CD8-positive, alpha-beta T cell (primary cell): ENCODE measurements at places on chromosomes 4 and X.

DNA sequence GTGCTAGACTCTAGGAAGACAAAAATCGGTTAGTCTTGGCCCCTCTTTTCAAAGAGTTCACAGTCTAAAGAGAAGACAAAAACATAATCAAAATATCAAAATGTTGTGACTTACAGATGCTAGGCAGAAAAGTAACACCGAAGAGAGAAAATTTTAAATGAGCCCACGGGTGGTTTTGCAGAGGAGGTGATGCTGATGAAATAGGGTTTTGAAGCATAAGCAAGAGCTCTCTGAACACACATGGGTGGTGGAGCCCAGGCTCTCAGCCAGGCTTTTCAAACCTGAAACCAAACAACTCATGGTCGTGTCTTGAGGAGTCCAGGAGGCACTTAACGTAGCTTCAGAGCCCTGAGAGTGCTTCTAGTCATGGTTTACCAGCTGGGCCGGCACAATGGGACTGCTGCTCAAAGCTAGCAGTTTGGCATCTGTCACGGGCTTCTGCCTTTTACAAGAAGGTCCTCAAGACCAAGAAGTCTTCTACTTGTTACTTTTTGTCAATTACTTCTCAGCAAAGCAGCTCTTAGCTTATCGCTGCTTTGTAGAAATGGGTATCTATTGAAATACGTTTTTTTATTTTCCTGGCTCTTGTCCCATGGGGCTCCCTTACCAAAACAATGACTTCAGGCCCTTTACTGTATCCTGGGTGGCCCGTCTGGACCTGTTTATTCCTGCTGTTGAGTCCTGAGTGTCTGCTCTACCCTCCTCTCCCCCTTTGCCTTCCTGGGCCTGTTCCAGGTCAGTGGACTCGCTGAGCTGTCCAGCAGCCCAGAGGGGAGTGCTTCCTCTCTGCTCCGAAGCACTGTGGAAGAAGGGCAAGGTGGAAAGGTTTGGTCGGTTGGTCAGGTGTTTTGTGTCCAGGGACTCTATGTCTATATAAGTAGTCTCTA is 69.5 kb downstream of the TNIP2 start:
- DNase-seq, result no peak

DNA sequence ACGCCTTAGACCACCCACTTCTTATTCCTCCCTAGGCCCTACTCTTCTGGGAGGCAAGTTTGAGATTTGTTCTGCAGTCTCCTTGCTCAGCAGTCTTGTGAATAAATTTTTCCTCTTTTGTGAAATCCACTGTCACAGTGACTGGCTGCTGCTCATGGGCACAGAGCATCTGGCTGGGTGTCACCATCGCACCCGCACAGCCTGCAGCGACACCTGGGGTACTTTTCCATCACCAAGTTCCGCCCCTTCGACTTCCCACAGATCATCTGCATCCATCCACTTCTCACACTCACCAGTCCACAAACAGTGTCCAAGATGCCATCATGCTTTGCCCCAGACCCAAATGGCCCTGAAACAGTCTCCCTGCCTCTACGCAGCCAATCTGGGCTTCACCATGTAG is 36.4 kb upstream of the AFAP1 start:
- DNase-seq, result no peak

DNA sequence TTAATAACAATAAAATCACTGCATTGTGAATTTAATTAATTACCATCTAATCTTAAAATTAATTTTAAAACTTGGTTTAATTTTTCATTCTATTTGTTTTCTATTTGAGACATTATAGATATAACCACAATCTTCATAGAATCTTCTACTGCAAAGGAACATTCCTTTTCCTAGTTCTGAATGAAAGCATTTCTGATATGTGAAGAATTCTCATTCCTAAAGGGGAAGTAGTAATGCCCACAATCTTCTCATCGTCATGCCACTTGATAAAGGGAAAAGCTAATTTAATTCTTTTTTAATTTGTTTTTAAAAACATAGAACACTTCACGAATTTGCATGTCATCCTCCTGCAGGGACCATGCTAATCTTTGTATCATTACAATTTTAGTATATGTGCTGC is 23.7 kb downstream of the MGARP start:
- DNase-seq, result no peak

GRCh38 chrX:15475486-15475885 is 17.6 kb downstream of the PIR start:
- no peak for DNase-seq

DNA sequence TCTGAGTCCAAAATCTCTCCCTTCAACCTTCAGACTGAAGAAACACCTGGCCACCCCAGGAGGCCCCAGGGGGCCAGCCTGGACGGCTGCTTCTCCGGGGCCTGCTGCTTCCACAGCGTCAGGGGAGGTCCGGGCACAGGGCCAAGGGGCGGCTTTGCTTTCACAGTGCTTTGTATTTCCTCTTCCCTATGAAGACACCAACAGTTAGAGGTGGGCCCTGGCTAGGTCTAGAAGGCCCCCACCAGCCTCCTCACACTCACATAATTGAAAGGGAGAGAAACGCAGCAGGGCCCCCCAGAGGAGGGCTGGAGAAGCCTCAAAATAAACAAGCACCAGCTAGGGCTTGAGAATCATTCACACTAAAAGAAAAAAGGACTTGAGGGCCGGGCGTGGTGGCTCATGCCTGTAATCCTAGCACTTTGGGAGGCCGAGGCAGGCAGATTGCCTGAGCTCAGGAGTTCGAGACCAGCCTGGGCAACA is 17.8 kb downstream of the SCD5 start:
- DNase-seq, result no peak

- no peak for DNase-seq
Measured at GRCh38 chr4:61992351-61992750, 792.2 kb downstream of the ADGRL3 start.

DNA sequence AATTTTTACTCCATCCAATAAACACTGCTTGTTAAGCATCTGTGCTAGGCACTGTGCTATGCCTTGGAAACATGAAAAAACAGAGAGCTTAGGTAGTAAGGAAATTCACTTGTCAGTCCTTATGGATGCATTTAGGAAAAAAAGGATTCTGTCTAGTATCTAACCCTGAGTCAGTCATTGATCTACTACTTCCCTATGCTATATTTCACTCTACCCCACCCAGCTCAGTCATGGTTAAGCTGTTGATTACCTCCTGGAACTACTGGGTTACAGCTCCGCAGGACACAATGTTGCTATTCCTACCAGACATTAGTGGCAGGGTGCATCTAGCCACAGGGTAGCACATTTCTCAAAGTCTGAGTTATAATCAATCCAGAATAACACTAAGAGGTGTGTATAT is 2.9 kb upstream of the USP53 start:
- no peak for DNase-seq

DNA sequence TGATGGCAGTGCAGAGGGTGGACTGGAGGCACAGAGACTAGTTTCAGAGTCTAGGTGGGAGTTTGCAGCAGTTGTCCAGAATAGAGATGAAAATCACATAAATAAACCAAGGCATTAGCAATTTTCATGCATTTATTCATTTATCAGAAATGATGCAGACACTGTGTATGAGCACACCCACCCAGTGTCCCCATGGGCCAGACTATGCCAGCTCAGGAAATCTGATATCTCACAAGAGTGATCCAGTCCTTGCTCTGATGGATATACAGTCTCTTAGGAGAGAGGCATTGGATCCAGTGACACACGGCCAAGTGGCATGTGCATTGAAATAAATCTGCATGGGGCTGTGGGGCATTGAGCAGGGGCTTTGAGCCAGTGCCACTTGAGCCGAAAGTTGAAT is 228.2 kb downstream of the FRMPD4 start:
- DNase-seq, result no peak

DNA sequence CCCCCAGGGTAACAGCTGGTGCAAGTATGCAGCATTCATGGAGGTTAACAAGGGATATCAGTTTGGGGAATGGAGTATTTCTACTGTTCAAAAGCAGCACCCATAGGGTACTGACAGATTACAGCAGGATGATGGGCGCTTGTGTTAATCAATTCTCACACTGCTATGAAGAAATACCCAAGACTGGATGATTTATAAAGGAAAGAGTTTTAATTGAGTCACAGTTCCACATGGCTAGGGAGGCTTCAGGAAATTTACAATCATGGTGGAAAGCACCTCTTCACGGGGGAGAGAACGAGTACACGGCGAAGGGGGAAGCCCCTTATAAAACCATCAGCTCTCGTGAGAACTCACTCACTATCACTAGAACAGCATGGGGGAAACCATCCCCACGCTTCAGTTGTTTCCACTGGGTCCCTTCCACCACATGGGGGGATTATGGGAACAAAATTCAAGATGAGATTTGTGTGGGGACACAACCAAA is 64.1 kb downstream of the TNIP2 start:
- DNase-seq, result no peak

GRCh38 chr4:69843932-69844331 is 16.0 kb downstream of the SULT1E1 start:
- no peak for DNase-seq

- no peak for DNase-seq
Measured at GRCh38 chr4:9685692-9686091, 95.7 kb upstream of the DRD5 start.

DNA sequence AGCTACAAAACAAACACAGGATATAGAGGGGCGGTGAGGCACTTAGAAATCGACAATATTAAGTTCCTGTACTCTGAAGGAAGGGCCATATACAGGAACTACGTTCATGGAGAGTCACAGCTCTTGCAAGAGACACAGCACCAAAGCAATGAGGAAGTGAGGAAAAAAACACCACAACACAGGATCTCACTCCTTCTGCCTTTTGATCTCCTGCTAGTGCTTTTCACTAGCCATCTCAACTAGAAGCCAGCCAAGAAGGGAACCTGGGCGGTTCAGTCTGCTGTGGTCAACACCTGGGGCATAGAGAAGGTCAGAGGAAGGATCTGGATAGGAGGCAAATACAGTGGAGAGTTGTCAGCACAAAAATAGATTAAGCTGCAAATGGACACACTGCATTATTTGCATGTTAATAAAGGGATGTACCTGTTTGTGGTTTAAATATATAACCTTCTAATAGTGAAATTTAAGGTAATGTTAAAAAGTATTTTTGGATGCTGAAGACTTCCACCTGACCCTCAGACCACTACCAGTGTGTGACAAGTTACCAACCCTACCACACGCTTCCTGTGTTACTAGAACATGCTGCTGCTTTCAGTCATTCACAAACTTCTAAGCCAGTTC is 104.6 kb downstream of the DTHD1 start:
- peak; percentile 89 for DNase-seq

GRCh38 chr4:87521757-87522374 is 7.3 kb downstream of the SPARCL1 start:
- no peak for DNase-seq

DNA sequence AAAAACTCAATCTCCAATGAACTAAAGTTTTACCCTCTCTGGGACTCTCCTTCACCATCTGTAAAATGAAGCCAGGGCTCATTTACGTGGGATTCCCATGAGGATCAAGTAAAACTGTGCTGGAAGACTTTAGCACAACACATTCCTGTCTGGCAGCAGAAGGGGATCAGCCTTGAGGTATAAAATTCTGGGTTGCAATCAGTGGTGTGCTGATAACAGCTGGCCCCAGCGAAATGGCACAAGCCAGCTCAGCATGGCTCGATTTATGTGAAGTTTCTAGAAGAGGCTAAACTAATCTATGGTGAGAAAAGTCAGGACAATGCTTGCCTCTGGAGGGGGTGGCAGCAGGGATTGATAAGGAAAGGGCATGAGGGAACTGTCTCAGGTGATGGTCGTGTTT is 28.4 kb downstream of the ZNF630 start:
- no peak for DNase-seq

- no peak for DNase-seq
Measured at GRCh38 chrX:31132821-31133241, 61.0 kb upstream of the FTHL17 start.

DNA sequence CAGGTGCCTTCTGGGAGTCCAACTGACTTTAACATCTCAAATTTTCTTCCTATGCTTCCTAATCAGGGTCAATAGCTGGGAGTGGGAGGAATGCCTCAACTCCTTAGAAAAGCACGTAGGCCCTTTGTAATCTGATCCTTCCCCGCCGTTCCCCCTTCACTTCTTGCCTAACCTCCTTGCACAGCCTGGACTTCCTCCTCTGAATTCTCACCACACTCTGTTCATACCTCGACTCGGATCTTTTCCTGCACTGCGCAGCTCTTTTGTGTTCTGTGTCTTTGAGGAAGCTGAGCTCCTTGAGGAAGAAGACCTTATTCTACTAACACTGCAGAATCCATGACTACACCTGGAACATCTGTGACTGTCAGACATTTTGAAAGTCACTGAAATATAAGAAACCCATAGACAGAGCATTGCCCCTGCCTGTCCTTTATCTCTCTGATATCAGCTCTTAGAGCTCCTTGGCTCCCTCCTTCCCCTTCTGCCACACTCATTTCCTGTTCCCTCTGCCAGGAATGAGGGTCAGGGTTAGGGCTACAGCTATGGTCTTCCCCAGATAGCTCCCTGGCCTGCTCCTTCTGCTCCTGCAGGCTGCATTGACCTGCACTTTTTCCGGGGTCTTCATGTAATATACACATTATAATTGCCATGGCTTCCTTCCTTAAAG is 140.2 kb upstream of the LDB2 start:
- no peak for DNase-seq

DNA sequence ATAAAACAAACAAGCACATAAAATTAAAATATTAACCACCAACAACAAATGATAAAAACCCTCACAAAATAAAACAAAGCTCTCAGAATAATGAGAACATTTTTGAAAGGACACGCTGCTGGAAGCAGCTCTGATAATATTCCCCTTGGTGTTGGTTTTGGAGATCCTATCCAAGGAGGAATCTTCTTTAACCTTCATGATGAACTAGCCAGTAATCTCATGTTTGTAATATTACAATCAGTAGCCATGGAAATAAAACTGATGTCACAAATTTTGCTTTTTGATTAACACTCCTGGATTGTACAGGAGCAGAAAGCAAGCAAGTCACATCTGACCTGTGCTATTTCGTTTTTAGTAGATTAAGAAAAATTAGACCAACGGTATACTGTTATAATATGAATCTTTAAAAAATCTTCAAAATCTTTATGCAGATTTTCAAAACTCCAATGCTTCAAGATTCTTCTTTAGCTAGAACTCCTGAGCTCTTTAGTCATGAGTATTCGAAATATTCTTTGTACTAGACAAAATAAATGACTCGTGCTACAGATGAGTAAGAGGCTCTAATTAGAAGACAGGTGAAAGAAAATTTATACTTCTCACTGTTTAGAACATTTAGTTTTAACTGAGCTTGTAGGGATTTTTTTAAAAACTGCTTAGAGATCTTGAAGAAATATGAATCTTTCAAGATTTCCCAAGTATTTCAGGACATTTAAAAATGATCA is 154.1 kb downstream of the RASL11B start:
- no peak for DNase-seq

DNA sequence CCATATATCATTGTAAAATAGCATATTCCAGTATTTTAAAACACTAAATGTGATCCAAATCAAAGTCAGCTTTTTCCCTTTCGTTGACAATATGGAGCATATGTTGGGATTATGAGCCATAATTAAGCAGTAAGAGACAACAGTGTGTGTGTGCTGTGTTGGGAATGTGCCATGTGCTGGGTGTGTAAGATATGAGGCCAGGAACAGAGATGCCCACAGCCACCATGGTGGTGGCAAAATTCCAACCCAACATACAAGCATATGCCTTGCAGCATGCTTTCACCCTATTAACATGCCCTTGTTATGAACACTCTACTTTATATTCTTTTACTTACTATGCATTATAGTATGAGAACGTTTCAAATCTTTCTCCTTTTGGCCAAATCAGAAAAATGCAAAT is 1560.4 kb upstream of the TENM3 start:
- no peak for DNase-seq
